ENCODE measurements at places on chromosomes 7 and 10.

- no peak for DNase-seq
Observed at GRCh38 chr7:10584886-10585285, 388.8 kb upstream of the PHF14 start.

GRCh38 chr10:3746634-3747033 is 38.4 kb downstream of the KLF6 start:
- DNase-seq, result no peak

DNA sequence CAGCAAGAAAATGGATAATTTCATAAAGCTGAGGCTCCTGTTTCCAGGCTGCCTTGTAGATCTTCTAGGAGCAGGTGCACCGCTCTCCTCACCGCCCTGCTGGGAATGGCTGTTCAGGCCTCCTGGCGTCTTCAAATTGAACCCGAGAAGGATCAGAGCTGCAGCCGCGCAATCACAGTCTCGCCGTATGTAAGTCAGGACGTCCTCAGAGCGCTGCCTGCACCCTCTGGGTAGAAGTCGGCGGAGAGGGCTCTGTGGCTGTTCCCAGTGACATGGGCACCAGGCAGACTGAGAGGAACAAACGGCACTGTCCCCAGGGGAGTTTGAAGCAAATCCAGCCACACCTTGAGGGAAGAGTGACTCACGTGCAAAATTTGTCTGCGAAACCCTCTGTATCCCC is 476.9 kb downstream of the TCERG1L start:
- DNase-seq, result no peak

DNA sequence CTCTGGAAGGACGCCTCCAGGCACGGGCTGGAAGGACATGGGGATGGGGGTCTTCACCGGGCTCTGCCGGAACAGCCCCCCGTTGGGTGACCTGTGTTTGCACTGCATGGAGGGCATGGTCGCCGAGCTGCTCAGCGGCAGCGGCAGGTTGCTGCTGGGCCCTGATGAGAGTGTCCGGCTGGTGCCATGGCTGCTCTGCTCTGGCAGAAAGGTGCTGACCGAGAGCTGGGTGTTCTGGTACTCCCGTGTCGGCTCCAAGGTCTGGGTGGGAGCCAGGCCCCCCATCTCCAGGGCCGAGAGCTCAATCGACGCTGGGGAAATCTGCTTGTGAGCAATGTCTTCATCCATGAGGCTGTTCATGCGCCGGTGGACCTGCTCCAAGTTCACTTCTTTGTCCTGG is 764.3 kb downstream of the GRID1 start:
- no peak for DNase-seq

GRCh38 chr7:66950311-66950710 is 29.3 kb downstream of the TMEM248 start:
- no peak for DNase-seq

DNA sequence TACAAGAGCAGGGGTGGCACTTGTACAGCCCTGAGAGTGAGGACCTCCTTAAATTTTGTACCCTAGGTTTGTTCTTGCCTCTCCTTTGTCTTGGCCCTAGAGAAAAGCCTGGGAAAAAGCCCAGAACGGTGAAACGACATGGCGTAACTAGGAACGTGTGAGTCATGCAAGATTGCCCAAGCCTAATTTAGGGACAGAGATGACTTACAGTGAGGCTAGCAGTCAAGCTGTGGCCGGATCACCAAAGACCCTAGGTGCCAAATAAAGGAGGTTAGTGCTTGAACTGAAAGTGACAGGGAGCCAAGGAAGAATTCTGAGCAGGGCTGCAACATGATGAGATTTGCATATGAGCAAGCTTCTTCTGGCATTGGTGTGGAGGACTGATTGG is 25.1 kb downstream of the TBXAS1 start:
- no peak for DNase-seq

- no peak for DNase-seq
Observed at GRCh38 chr10:5560142-5560816, 35.5 kb downstream of the CALML3 start.

All from T-helper 1 cell (primary cell).